SK-N-SH treated with all-trans-retinoic acid at 6 μM for 48 hours (cell line): ENCODE measurements at places on chromosomes 6 and 20.

DNA sequence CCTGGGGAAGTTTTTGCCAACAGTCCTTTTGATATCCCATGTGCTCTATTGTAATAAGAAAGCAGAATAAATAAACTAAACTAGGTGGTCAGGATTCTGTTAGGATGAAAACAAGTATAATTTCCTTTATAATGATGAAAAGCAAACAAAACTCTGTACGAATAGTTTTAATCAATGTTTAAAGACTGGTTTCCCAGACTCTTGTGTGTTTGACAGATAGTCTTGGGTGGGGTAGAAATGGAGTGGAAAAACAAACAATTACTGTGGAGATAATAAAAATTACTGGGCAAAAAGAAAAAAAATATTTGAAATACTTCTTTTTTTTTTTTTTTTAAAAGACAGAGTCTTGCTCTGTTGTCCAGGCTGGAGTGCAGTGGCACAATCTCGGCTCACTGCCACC is 152.1 kb upstream of the FLRT3 start:
- ATAC-seq: no peak

- ATAC-seq: no peak
Measured at GRCh38 chr6:85468326-85468725, 18.4 kb downstream of the NT5E start.

DNA sequence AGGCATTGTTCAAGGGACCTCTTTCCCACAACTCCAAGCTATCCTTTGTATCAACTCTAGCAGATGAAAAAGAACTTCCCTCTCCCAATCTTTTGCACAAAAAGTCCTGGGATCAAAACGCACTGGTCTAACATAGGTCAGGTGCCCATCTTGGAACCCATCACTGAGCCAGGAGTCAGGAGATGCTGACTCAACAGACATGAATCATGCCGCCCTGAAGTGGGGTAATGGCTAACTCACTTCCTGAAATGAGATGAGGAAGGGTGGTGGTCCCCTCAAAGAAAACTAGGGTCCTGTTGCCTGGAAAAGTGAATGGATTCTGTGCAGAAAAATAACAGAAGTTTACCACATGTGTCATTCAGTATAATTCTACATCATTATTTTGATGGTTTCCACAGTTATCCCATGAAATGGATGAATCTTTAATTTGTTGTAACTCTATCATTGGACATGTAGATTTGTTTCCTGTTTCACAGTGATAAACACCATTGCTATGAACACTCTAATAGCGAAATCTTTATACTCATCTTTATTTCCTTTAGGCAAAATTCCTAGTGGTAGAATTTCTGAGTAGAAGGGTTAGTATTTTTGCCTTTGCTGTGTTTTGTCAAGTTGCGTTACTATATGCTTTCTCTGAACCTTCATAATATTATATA is 151.3 kb downstream of the SLC16A10 start:
- peak; percentile 59 for ATAC-seq

- ATAC-seq: peak; percentile 40
Measured at GRCh38 chr6:132132924-132133639, 181.9 kb upstream of the CCN2 start.

DNA sequence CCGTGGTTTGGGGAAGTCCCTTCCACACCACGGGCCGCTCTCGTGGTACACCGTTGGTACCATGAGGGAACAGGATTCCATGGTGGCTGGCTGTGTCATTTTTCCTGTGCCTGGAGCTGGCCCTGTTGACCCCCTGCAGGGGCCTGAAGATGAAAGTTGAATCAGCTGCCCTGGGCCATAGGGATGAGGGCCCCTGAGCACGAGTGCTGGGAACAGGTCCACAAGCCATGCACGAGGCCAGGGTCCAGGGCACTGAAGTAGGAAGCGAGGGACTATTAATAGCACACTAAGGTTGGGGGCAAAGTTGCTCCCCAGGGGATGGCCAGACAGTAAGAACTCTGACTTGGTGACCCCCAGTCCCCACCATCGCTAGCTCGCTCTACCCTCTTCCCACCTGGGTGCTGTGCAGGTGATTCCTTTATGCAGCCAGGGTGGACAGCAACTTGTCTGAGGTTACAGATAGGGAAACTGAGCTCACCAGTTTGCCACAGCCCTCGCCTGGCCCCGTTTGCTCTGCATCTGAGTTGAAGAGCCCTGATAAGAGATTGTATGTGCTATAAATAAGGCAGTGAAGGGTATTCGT is 46.6 kb downstream of the SLC13A3 start:
- ATAC-seq: no peak
